Fibroblast of skin of right biceps (primary cell): ENCODE measurements at places on chromosomes 2 and 18.

GRCh38 chr2:144876013-144876412 is 356.1 kb upstream of the ZEB2 start:
- DNase-seq = peak; percentile 93

- DNase-seq = no peak
These were observed 102.4 kb upstream of the EPAS1 start for GRCh38 chr2:46194856-46195255.

DNA sequence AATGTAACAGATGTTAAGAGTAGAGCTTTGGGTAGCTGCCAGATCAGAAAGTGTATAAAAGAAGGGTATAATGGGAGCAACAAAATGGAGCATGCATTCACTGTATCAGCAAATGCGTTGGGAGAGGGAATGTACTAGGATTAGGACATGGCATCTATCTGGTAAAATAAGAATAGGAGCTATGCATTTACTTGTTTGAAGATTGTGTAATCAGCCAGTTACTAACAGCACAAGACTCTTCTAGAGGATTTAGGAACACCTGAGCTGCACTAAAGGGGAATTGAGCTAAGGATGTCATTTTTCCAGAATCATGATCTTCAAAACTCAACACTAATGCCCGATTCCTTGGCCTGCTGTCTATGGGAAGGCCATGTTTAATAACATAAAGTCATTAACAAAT is 394.2 kb upstream of the TNP1 start:
- DNase-seq = no peak

GRCh38 chr2:203904022-203904421 is 32.5 kb upstream of the ICOS start:
- DNase-seq = no peak

GRCh38 chr18:34921226-34921625 is 120.0 kb upstream of the MAPRE2 start:
- no peak for DNase-seq

- DNase-seq = peak; percentile 21
These were observed 299.4 kb downstream of the AGAP1 start for GRCh38 chr2:235793163-235793752.

DNA sequence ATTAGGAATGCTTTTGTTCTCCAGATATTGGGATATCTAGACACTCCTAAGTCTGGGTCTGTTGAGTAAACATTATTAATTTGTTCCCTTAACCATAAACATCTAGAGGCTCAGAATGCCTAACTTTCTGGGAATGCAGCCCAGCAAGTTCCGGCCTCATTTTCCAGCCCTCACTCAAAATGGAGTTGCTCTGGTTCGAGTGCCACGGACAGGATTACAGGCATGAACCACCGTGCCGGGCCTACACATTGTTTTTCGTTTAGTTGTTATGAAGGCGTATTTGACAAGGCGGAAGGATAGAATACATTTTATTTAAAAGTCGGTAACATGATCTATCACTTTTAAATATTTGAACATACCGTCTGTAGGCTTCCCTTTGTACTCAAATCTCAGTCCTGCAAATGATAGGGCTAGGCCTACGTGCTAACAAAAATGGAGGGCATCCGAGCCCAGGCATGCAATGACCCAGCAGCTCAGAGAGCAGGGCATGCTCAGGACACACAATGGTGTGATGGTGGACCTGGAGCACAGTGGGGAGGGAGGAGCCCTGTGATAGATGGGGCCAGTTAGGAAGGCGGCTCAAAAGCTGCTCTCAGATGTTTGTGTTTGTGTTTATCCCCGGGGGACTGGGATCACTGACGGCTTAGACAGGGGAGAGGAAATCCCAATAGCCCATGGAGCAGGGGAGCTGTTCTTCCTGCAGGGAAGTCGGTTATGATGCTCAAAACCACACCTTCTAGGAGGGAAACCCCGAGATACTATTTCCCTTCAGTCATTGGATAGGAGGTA is 2.9 kb upstream of the SCYGR1 start:
- no peak for DNase-seq

GRCh38 chr2:240988146-240988545 is 10.3 kb upstream of the SNED1 start:
- DNase-seq = peak; percentile 41

DNA sequence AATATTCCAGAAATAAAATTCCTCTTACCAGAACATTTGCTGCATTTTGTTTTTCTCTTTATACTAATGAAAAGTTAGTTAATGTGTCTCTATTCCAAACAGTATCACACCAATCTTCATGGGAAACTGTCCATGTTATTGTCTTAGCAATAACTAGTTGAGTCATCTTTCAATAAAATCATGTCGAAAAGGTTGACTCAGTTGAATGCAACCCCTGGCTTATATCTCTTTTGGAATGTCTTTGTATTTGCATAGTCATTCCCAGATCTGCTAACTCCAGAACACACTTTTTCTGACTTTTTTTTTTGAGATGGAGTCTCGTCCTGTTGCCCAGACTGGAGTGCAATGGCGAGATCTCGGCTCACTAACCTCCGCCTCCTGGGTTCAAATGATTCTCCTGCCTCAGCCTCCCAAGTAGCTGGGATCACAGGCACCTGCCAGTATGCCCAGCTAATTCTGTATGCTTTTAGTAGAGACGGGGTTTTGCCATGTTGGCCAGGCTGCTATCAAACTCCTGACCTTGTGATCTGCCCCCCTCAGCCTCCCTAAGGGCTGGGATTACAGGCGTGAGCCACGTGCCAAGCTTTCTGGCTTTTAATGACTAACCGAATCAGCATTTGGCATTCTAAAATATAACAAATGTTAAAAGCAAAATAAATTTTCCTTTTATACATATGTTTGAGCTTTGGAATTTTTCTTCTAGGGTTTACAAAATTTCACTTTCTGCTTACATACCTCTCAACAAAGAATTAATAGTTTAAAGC is 133.2 kb upstream of the GULP1 start:
- DNase-seq = peak; percentile 39

- DNase-seq = no peak
These were observed 20.1 kb downstream of the ZAP70 start for GRCh38 chr2:97733341-97734035.

DNA sequence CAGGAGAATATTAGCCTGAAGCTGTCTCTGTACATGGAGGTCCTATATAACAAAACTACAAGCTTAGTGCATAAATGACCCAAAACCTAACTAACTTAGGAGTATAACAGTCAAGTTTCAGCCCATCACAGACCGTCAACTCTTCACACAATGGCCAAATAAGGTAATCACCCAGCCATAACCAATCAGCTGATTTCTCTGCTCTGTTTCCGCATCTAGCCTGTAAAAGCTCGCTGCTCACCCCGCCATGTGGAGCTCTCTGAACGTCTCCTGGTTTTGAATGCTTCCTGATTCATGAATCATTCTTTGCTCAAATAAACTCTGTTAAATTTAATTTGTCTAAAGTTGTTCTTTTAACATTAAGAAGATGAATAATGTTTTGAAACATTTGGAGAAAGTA is 593.6 kb downstream of the TMX3 start:
- peak; percentile 19 for DNase-seq

- no peak for DNase-seq
These were observed 34.0 kb downstream of the UXS1 start for GRCh38 chr2:106159866-106160785.

GRCh38 chr18:40692871-40693270 is 1262.2 kb upstream of the PIK3C3 start:
- DNase-seq = peak; percentile 34

DNA sequence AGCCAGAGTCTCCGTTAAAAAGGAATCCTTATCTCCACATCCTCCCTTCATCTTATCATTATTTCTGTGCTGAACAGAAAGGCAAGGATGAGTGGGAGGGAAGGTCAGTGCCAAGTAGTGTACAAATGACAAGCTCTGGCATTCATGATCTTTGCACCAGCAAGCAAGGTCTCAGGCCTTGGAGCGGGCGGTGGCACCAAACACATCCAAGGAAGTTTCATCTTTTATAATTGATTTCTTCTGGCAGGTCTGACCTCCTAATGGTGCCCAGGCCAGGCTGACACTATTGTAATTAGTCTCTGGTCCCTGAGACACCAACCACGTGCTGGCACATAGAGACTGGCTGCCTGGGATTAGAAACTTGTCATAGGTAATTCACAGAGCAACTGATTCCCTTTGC is 336.6 kb downstream of the EN1 start:
- DNase-seq = no peak

DNA sequence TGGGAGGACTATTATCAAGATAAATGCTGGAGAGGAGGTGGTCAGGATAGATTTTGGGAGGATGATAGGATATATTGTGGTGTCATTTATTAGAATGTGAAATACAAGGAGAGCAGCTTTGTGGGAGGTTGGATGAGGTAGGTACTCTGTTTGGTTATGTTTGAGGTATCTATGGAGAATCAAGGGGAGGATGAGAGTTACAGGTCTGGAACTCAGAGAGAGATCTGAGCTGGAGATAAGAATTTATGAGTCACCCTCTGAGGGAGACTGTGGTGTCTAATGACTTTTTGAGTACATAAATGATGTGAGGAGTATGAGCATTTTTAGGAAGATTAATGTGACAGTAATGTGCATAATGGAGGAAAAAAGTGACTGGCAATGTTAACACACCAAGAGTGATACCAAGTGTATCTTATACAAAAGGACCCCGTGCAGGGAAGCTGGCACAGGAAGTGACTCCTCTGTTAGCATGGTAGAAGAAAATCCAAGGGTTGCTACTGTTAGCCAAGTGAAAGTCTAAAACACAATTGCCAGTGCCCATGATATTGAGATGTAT is 48.2 kb downstream of the CRIM1 start:
- peak; percentile 96 for DNase-seq

DNA sequence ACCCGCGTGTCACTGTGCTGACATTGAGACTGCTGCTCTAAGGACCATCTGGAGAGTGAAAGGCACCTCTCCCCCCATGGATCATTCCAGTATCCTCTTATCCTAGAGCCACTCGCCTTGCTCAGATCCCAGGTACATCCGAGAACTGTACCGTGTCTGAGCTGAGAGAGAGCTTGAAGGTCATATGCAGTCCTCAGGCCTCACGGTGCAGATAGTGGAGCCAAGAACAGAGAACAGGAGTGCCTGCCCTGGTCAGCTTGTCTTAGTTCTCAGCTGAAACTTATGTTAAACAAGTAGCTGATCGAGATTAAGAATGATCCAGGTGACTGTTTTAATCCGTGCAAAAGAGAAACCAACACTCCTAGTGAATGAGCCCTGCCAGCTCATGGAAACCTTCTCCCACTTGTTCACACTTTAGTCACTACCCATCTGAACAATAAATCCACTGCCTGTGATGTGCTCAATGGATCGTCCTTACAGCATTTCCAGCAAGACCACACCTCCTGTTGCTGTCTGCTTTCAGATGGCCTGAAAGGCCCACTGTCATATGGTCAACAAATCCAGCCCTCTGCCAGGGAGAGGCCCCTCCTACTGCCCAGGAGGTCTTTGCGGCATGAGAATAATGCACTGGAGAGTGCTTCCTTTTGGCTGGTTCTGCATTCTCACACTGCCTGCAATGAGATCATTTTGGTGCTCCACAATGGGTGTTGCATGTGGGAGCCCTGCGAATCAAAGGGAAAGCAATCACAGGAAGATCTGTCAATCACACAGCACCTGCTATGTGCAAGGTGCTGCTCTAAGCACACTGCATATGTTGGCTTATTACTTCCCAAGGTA is 43.7 kb upstream of the APCDD1 start:
- DNase-seq = no peak

GRCh38 chr2:187138265-187138664 is 289.3 kb upstream of the ZSWIM2 start:
- peak; percentile 27 for DNase-seq

GRCh38 chr2:112985090-112985489 is 7.3 kb downstream of the IL36G start:
- no peak for DNase-seq

DNA sequence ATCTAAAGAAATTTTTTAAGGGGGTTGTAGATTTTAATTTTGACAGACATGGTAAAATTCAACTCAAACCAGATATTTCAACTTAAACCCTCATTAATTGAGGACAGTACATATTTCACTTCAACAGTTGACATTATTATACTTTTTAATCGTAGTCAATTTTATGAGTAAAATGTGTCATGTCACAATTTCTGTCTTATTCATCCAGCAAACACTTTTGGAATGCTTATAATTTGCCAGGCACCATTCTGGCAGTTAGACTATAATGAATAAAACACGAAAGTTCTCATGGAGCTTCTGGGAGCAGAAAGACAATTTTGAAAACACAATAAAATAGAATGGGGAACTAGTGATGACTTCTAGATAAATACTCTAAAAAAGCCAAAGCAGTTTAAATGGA is 1094.8 kb downstream of the SUCLG1 start:
- peak; percentile 89 for DNase-seq

DNA sequence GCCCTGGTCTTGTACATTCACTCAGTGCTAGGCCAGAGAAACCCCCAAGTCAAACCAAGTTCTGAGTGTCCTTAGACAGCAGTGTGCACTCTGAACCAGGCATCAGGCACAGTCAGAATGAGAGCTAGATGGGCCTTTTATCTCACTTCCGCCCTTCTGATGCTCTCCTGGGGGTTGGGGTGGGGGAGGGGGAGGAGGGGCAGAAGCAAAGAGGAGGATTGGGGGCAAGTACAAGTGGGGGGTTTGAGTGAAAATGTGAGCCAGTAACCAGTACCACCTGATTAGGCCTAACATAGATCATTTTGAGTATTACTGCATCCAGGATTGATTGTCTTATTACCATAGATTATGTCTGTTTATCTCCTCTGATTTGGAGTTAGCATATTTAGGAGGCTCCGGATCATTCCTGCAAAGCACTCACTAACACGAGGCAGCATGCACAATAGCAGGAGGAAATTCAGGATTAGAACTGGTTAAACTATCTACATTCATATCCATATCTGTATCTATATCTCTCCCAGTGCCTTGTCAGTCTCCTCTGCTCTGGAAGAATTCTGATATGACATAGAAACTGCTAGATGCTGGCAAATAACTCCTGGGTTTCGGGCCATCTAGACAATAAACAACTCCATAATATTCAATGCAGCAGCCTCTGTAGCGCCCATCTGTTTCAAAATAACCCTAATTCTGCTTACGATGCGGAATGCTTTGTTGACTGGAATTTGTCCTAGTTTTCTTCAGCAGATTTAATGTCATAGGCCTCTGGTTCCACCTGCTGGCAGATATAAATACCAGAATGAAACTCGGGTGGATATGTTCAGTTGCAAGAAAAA is 149.1 kb downstream of the RHBDD1 start:
- peak; percentile 76 for DNase-seq

- DNase-seq = no peak
These were observed 47.2 kb downstream of the SDC1 start for GRCh38 chr2:20177556-20178248.

GRCh38 chr2:56049233-56049845 is 125.8 kb upstream of the EFEMP1 start:
- no peak for DNase-seq

DNA sequence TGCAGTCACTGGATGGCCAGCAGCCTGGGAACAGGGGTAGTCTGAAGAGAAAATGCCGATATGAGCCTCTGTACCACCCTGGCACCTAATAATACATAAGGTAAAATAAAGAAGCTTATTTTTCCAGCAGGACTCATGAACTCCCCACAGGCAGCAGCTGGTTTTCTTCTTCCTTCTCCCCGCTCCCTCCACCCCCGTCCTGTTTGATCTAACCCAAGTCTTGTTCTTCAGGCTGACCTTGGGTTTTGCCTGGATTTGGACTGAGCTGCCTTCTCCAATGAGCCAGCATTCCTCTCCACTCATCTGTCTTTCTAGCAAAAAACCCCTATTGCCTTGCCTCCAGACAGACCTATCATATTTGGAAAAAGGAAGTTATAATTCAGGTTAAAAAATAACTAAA is 111.8 kb downstream of the CELF4 start:
- DNase-seq = no peak
